ENCODE measurements at places on chromosomes 12 and 14.

- DNase-seq, result no peak
Measured at GRCh38 chr14:93163564-93163963, 21.1 kb downstream of the MOAP1 start.

GRCh38 chr12:1339618-1340319 is 254.6 kb downstream of the FBXL14 start:
- no peak for DNase-seq

- no peak for DNase-seq
Measured at GRCh38 chr12:94872971-94873733, 130.3 kb downstream of the NDUFA12 start.

GRCh38 chr14:39474416-39474911 is 42.2 kb upstream of the FBXO33 start:
- peak; percentile 24 for DNase-seq

GRCh38 chr12:55629058-55629841 is 7.4 kb upstream of the OR10P1 start:
- DNase-seq, result peak; percentile 54

DNA sequence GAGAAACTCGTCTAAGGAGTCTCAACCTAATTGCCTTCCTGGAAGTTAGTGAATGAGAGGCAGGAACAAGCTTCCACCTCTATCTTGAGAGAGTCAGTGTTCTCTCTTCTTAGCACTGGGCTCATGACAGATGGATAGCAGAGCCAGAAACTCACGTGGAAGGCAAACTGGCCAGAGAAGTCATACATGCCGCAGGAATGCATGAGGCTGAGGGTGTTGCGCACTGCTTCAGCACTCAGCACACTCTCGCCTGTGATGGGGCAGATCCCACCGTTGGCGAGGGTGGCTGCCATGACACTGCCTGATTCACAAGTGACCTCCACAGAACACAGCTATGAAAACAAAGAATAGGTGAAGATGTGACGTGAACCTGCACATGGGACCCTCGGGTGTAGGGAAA is 6.0 kb downstream of the SPRYD4 start:
- no peak for DNase-seq

GRCh38 chr14:95784137-95784536 is 70.2 kb upstream of the TCL1A start:
- DNase-seq, result peak; percentile 7

- DNase-seq, result no peak
Measured at GRCh38 chr14:33570694-33571310, 380.1 kb downstream of the EGLN3 start.

DNA sequence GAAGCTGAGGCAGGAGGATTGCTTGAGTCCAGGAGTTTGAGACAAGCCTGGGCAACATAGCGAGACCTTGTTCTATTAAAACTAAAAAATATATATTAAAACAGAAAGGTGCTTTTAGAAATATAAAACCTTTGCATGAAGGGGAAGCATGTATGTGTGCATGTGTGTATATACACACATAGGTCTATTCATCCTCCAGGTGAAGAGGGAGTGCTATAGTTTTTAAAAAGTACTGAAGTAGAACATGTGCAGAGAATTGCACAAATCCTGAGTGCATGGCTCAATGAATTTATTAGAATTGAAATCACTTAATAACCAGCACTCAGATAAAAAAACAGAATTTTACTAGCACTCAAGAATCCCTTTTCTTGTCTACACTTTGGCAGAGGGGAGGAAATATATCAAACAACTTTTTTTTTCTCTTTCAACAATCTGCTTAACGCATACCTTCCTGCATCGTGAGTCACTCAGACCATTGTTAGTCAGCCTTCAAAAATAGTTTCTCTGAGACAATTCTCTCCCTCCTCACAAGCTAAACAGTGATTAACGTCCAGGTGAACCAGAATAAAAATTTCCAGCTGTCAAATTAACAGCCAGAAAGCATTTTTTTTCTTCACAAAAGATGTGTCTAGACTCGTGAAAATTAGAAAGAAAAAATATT is 17.7 kb upstream of the NEDD1 start:
- DNase-seq, result no peak

GRCh38 chr12:124737040-124737419 is 126.6 kb downstream of the SCARB1 start:
- no peak for DNase-seq

DNA sequence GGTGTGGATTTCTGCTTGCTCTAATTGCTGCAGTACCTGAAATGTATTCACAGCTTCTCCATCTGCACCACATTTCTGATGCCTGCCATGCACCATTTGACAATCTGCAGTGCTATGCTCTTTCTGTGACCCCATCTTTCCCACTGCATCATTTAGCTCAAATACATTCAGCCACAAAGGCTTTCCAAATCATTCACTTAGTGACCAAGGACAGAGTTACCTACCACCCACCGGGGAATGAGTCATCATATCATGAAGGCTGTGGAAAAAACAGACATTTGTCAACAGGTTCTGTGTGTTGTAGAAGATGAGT is 465.5 kb upstream of the ATP2B1 start:
- peak; percentile 7 for DNase-seq

DNA sequence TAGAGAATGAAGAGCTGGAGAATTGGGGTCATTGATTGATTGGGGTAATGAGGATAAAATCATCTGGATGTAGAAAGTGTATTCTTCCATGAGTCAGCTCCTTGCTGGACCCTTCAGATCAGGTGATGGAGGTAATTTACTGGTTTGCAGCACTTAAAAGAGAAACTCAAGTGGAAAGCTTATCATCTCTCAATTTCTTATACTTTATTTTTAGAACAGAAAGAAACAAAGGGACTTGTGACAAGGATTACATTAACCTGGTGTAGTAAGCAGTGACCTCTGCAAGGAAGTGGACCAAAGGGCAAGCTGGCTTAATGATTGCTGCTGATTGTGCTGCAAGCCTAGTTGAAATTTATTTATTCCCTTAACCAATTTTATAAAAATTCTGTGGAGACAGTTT is 405.0 kb downstream of the TRHDE start:
- DNase-seq, result no peak

DNA sequence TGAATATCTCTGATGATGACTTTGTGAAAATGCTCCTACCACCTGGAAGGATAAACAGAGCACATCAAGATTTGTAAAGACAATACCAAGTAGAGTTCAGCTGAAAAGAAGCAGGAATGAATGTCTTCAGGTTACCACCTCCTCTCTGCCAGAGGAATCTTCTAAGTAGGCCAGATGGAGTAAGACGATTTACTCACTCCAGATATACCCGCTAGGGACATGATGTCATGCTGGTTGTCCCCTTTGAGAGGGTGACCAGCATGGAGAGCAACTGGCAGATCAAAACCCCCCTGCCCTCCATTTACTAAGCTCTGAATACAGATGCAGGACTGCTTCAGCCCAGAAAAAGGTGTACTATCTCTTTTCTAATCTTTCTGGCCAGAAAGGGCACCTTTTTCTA is 39.3 kb upstream of the HSPB8 start:
- no peak for DNase-seq

DNA sequence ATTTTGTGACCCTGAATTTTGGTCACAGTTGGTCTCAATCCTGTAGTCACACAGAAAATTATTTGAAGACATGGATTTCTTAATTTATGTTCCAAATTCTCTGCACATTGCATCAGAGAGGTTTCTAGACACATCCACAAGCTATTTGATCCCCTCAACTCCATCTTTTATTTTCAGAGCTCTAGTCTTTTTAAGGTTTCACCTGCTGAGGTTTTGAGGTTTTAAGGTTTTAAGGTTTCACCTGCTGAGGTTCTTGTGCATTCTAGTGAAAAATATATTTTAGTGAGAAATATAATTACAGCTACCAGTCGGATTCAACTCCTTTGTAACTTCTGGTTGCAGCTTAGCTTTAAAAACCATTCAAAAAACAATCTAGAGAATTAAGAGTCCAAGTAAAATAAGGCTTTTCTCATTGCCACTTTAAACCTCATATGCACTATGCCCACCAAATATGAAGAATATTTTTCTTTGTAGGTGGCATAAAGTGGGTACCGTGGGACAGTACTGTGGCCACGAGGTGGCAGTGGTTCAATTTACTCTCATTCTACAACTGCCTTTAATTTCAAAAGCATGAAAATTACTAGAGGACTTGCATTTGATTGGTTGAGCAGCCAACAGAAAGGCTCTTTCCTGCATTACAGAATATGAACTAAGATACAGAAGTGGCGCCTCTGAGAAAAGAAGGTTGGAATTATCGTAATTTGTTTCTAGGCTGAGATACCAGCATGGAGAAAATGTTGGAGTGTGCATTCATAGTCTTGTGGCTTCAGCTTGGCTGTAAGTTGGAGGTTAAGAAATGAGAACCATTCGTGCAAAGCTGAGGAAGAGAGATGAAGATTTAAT is 366.5 kb upstream of the OR4E1 start:
- peak; percentile 52 for DNase-seq

DNA sequence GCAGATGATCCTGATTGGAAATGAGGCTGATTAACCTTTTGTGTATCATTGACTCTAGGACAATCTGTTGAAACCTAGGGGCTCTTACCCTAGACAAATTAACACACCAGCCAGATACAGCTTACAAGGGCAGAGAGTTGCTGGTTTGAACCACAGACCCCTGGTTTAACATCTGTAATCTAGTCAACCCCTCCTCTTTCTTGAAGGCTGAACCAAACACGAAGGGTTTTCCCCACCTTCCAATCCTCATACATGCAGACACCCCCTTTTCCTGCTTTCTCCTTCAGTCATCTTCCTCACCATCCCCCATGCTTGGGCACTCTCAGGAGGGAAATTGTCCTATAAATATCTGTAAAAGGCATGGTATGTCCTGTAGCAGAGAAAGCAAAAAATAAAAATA is 126.0 kb upstream of the HIF1A start:
- DNase-seq, result no peak

- DNase-seq, result no peak
Measured at GRCh38 chr12:120287491-120287890, 4.2 kb downstream of the RNU4-2 start.

DNA sequence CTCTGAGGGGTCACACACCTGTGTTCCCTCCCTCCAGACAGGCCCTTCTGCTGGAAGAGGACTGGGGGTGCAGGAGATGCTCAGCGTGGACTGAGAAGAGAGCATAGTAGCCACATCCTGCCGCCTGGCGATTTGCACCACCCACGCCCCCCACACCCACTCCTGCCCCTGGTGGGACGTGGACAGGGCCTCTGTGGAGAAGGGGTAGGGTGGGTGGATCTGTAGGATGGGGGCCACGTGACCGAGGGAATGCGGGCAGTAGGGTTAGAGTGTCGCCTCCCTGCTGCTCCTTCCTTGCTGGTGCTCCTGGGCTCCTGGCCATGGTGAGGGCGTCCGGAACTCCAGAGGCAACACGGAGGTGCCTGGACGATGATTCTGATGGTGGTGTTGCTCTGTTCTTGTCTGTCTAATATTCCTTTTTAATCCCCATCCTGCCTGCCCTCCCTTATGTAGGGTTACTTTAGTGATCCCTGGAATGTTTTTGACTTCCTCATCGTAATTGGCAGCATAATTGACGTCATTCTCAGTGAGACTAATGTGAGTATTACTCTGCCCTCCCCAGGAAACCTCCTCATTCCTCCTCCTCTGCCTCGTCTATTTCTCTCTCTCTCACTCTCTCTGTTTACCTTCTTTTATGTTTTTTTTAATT is 161.5 kb upstream of the FKBP4 start:
- no peak for DNase-seq

Data from activated CD4-positive, alpha-beta T cell treated with anti-CD3 and anti-CD28 coated beads for 48 hours (primary cell).